ENCODE measurements at places on chromosomes 2 and 18. TPM values are rescaled to one million over a fixed set of nuclear protein-coding genes. Genes with fewer than 3 reads are reported as not detected.

GRCh38 chr2:200194746-200195145 is 111.7 kb upstream of the SPATS2L start:
- DNase-seq = no peak

GRCh38 chr18:69752737-69753380 is 194.8 kb downstream of the CD226 start:
- no peak for DNase-seq

GRCh38 chr2:237692601-237693290 is 65.4 kb downstream of the LRRFIP1 start:
- peak; percentile 38 for DNase-seq

SCYGR4 gene
- not detected for total RNA-seq

PJVK gene
- not detected for total RNA-seq

RGPD5 gene
- 28.5 TPM for total RNA-seq
